ENCODE measurements at places on chromosomes 5 and 9. TPM values are rescaled to one million over a fixed set of nuclear protein-coding genes. Genes with fewer than 3 reads are reported as not detected.

- DNase-seq: no peak
- H3K27me3 ChIP-seq: no peaks in the 10 kb centered on the region
- peaks cover 5% of the 10 kb centered on the region for H3K4me1 ChIP-seq
- H3K27ac ChIP-seq: no peak overlapping the region
These were observed 104.4 kb downstream of the KLHL3 start for GRCh38 chr5:137631453-137631852.

- DNase-seq: no peak
- no peak overlapping the region for H3K4me3 ChIP-seq
- no peak overlapping the region for H3K27ac ChIP-seq
- H3K27me3 ChIP-seq: peaks cover 82% of the 10 kb centered on the region
- H3K36me3 ChIP-seq: no peaks in the 10 kb centered on the region
- H3K4me1 ChIP-seq: peaks cover 15% of the 10 kb centered on the region
These were observed 56.2 kb downstream of the MAP1B start for GRCh38 chr5:72163349-72163983.

- H3K4me3 ChIP-seq: no peak overlapping the region
- H3K4me1 ChIP-seq: no peaks in the 10 kb centered on the region
- DNase-seq: no peak
- H3K36me3 ChIP-seq: no peaks in the 10 kb centered on the region
These were observed 59.2 kb downstream of the NSUN2 start for GRCh38 chr5:6573651-6574101.

DNA sequence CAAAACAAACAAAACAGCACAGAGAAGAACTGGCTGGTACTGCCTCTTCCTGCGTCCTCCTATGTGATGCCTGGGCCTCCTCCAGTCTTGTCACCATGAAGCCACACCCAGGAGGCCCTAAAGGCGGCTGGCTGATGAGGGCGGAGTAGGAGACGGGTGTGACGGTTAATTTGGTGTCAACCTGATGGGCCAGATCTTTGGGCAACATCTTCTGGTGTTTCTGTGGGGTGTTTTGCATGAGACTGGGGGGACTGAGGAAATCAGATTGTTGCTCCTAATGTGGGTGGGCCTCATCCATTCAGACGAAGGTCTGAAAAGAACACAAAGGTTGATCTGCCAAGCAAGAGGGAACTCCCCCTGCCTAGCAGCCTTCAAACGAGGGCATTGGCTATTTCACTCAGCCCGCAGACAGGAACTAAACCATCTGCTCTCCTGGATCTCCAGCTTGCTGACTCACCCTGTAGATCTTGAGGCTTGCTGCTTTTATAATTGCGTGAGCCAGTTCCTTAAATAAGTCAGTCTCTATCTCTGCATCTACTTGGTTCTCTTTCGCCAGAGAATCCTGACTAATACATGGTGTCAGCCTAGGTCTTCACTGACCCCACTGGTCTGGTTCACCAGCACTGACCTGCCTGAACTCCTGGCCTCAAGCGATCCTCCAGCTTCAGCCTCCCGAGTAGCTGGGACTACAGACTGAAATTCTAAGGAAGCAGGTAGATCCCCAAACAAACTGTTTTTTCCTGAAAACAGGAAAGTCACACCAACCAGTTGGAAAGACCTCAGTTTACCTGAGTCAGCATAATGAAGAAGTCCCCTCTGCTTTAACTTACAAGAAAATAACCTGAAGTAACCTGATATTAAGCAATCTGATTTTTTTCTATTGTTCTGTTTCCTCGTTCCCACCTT lies 12.8 kb upstream of the ZFP62 start:
- H3K4me3 ChIP-seq: no peak overlapping the region
- H3K4me1 ChIP-seq: peaks cover 10% of the 10 kb centered on the region
- H3K27ac ChIP-seq: peak overlapping the region; percentile 14

- peaks cover 4% of the 10 kb centered on the region for H3K36me3 ChIP-seq
- no peak overlapping the region for H3K4me3 ChIP-seq
- peaks cover 6% of the 10 kb centered on the region for H3K4me1 ChIP-seq
- DNase-seq: no peak
These were observed 102.8 kb downstream of the ANKH start for GRCh38 chr5:14768508-14769365.

DNA sequence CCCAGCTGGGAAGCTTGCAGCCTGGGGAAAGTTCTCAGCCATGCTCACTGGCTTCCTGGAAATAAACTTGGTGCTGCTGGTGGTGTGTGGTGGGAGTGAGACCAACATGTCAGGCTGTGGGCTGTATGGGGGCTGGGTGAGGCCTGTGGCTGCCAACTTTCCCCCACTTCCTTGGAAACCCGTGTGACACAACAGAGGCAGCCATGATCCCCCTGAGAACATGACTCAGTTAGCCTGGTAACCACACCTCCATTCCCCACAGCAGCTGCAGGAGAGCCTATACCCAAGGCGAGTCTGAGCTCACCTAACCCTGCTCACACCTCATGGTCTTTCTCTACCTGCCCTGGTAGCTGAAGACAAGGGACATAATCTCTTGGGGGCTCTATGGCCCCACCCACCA lies 72.7 kb upstream of the RGMB start:
- no peak for DNase-seq
- H3K27me3 ChIP-seq: peaks cover 5% of the 10 kb centered on the region
- H3K36me3 ChIP-seq: peaks cover 4% of the 10 kb centered on the region
- H3K27ac ChIP-seq: no peak overlapping the region
- no peaks in the 10 kb centered on the region for H3K4me1 ChIP-seq
- no peak overlapping the region for H3K4me3 ChIP-seq

GRCh38 chr5:133426264-133426663 lies 186.1 kb downstream of the FSTL4 start:
- DNase-seq: no peak
- no peak overlapping the region for H3K27ac ChIP-seq
- peaks cover 15% of the 10 kb centered on the region for H3K4me1 ChIP-seq
- H3K27me3 ChIP-seq: peaks cover 39% of the 10 kb centered on the region
- no peak overlapping the region for H3K4me3 ChIP-seq

DNA sequence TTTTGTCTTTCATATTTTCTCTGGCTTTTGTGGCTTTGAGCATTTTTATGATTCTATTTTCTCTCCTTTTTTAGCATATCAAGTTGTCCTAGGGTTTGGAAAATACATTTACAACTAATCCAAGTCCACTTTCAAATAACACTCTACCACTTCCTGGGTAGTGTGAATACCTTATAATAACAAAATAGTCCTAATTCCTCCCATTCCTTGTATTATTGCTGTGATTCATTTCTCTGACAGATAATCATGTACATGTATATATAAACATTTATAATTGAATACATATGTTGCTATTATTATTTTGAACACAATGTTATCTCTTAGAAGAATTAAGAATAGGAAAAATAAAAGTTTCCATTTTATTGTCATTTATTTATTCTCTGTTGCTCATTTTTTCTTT lies 14.9 kb upstream of the ADAM19 start:
- no peak for DNase-seq
- peaks cover 40% of the 10 kb centered on the region for H3K4me1 ChIP-seq
- no peak overlapping the region for H3K4me3 ChIP-seq
- H3K36me3 ChIP-seq: peaks cover 7% of the 10 kb centered on the region
- H3K27me3 ChIP-seq: peaks cover 7% of the 10 kb centered on the region
- H3K27ac ChIP-seq: peak overlapping the region; percentile 18

GRCh38 chr5:531101-531748 lies 7.0 kb upstream of the SLC9A3 start:
- no peak for DNase-seq
- peaks cover 45% of the 10 kb centered on the region for H3K27me3 ChIP-seq
- no peak overlapping the region for H3K4me3 ChIP-seq
- no peak overlapping the region for H3K27ac ChIP-seq
- H3K36me3 ChIP-seq: no peaks in the 10 kb centered on the region

- peaks cover 81% of the 10 kb centered on the region for H3K27me3 ChIP-seq
- DNase-seq: peak; percentile 29
- H3K36me3 ChIP-seq: peaks cover 13% of the 10 kb centered on the region
- no peak overlapping the region for H3K27ac ChIP-seq
These were observed 8.9 kb downstream of the OTP start for GRCh38 chr5:77629509-77630113.

GRCh38 chr5:153520952-153521351 lies 30.5 kb downstream of the GRIA1 start:
- no peak for DNase-seq
- no peaks in the 10 kb centered on the region for H3K4me1 ChIP-seq
- H3K36me3 ChIP-seq: no peaks in the 10 kb centered on the region
- no peaks in the 10 kb centered on the region for H3K27me3 ChIP-seq
- H3K4me3 ChIP-seq: no peak overlapping the region

DNA sequence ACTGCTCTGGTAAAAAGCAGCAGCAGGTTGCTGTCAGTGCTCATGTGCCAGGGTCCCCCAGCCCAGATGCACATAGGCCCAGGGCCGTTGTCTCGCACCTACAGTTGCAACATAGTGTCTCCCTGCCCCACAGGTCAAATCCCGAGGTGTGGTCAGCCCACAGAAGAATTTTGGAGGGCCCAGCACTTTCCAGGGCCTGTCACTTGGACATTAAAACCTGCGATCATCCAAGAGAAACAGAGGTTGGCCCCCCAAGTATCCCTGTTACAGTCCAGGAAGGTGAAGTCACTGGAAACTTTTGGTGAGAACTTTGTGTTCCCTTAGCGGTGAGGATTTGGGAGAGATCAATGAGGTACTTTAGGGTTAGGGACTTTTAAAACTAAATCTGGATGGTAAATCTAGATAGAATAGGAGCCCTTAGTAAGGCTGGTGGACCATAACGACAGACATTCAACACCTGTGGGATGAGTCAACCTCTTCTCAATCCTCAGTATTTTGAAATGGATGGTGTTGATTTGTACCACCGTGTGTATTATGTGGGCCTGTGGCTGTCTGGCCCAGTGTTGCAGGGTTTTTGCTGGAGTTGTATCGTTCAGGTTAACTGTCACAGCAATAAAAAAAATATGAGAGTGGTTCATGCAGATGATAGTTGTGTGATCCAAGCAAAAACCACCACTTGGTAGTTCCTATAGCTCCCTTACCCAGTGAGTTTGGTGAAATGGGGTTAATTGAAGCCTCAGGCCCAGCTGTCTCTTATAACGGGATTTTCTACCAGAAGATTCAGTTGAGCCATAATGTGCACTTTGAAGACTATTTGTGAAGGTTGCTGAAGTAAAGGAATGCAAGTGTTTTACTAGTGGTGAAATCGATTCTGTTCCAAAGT lies 19.2 kb downstream of the OR2S2 start:
- H3K36me3 ChIP-seq: peaks cover 5% of the 10 kb centered on the region
- DNase-seq: no peak
- H3K4me1 ChIP-seq: peaks cover 43% of the 10 kb centered on the region
- no peak overlapping the region for H3K27ac ChIP-seq
- no peaks in the 10 kb centered on the region for H3K27me3 ChIP-seq
- H3K4me3 ChIP-seq: no peak overlapping the region

DNA sequence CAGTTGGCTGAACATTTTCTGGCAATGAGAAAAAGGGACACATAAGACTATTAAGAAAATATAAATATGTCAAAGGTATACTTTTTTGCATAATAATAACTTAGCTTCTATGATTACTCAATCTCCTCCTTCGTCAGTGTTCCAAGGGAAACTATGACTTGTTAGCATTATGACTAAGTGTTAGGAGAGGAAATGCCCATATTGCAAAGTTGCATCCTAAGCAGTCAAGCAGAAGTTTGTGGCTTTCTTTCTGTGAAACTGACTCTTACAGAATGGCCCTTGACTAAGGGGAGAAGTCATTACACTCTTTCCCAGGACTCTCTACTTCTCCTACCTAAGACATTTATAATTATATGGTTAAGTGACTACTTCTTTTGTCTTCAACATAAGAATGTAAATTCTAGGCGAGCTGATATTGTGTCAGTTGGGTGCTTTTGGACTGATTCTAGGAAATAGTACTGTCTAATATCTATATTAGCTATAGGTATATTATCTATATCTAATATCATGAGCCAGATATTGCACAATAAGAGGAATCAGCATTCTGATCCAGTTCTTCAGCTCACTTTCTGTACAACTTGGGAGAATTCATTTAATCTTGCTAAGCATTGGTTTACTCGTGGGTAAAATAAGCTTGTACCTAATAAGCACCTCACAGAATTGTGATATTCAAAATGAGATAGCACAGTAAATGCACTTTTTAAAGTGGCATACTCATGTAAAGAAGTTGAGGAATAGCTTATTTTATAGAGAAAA lies 16.4 kb upstream of the SPINK6 start:
- H3K4me3 ChIP-seq: no peak overlapping the region
- H3K36me3 ChIP-seq: no peaks in the 10 kb centered on the region
- peaks cover 32% of the 10 kb centered on the region for H3K27me3 ChIP-seq

- H3K4me3 ChIP-seq: no peak overlapping the region
- H3K27ac ChIP-seq: no peak overlapping the region
- H3K4me1 ChIP-seq: no peaks in the 10 kb centered on the region
- peaks cover 8% of the 10 kb centered on the region for H3K27me3 ChIP-seq
These were observed 1095.7 kb upstream of the DMAC1 start for GRCh38 chr9:8895106-8895860.

Gene DDX4
- total RNA-seq: 1.0 TPM

Gene RNF224
- not detected for total RNA-seq

Gene IL9
- 2.6 TPM for total RNA-seq

Gene PCDHGC3
- total RNA-seq: not detected

Gene PCDHB15
- total RNA-seq: not detected

Gene PRR7
- total RNA-seq: 16.0 TPM

Gene SLC27A6
- not detected for total RNA-seq
